ENCODE measurements at places on chromosomes 3 and 15. TPM values are rescaled to one million over a fixed set of nuclear protein-coding genes. Genes with fewer than 3 reads are reported as not detected.

AP3B2 gene
- not detected for total RNA-seq

PLSCR5 gene
- total RNA-seq = not detected

GABRA5 gene
- total RNA-seq = not detected

CCDC54 gene
- not detected for total RNA-seq

ACSBG1 gene
- total RNA-seq = 0.07 TPM

SHC4 gene
- 0.30 TPM for total RNA-seq

CISH gene
- 0.20 TPM for total RNA-seq

CCRL2 gene
- 13.9 TPM for total RNA-seq

MKRN3 gene
- total RNA-seq = not detected

STX19 gene
- total RNA-seq = not detected

TMEM44 gene
- total RNA-seq = 33.6 TPM

NEK10 gene
- 0.30 TPM for total RNA-seq

MESP2 gene
- total RNA-seq = not detected

UCN2 gene
- not detected for total RNA-seq

CADM2 gene
- total RNA-seq = not detected

PARP3 gene
- total RNA-seq = 15.4 TPM

MORC1 gene
- not detected for total RNA-seq

GOLGA8O gene
- not detected for total RNA-seq

FSTL1 gene
- total RNA-seq = 244 TPM

IL1RAP gene
- total RNA-seq = 10.1 TPM

WDR73 gene
- 13.6 TPM for total RNA-seq

UROC1 gene
- total RNA-seq = not detected

ZBTB20 gene
- 22.1 TPM for total RNA-seq

HRG gene
- not detected for total RNA-seq

All from mammary microvascular endothelial cell (primary cell).